ENCODE measurements at places on chromosomes 4 and X.

- DNase-seq = no peak
These were observed 22.6 kb upstream of the PHF8 start for GRCh38 chrX:54066841-54067240.

GRCh38 chrX:118521435-118521834, 25.8 kb downstream of the DOCK11 start:
- no peak for DNase-seq

GRCh38 chr4:80134936-80135701, 62.1 kb upstream of the ANTXR2 start:
- no peak for DNase-seq

DNA sequence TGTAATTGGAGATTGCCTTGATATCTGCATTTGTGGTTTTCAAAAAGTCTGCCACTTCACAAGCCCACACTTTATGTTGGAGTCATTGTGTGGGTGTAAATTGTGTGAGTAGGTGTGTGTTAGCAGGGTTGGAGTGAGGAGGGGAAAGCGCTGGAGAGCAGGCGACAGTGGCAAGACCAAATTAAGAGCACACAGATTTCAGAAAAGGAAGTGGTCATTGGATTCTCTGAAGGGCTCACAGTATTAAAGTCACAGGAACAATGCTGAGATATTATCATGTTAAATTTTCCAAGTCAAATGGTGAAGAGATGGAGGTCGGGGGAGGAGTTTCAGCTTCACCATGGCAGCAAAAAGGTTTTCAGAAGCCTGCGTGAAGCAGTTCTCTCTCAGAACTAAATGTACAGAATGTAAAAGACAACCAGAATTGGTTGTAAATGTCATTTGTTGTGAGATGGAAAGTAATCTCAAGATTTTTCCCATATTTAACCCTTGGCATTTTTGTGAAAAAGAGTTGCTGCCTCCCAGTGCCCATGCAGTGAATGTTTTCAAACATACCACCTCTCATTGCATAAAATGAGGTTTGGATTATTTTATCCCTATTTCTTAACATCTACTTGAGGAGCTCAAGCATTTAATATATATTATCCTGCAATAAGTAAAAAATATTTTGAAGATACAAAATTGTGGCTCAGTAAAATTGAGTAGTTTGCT, 265.9 kb downstream of the ZNF674 start:
- no peak for DNase-seq

DNA sequence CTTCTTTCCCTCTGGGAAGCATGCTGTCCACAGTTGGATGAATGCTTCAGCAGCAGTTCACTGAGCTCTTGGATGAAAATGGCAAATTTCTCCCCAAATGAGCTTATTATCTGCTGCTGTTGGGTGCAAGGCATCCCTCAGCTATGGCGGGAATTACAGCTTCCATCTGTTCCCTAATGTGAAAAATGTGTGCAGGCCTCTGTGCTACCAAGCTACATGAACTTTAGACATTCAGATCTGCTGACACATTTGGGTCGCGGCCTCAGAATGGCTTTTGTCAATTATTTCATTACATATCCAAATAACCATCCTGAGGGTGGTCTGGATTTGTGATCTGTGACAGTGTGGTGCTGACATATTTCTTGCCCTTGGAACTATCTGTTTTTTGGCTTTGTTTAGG, 119.5 kb upstream of the SCML1 start:
- no peak for DNase-seq

DNA sequence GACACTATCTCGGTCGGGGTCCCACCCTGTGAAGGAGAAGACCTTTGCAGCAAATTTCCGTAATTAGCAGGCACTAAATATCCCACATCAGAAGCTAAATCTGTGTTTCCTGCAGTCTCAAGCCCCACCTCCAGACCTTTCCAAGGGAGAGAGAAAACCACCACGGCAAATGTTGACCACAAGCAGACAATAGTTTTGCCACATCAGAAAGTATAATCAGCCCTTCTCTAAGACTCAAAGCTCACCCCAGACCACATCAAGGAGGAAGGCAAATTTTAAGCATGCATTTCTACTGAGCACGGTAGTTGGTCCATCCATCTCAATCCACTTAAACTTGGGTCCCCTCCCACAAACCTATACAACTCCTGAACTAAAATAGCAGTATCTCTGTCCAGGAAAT, 398.5 kb downstream of the GPM6A start:
- DNase-seq = no peak

GRCh38 chr4:5753366-5753765, 42.4 kb downstream of the EVC start:
- DNase-seq = no peak

- DNase-seq = no peak
These were observed 221.0 kb upstream of the GPRIN3 start for GRCh38 chr4:89528526-89529133.

DNA sequence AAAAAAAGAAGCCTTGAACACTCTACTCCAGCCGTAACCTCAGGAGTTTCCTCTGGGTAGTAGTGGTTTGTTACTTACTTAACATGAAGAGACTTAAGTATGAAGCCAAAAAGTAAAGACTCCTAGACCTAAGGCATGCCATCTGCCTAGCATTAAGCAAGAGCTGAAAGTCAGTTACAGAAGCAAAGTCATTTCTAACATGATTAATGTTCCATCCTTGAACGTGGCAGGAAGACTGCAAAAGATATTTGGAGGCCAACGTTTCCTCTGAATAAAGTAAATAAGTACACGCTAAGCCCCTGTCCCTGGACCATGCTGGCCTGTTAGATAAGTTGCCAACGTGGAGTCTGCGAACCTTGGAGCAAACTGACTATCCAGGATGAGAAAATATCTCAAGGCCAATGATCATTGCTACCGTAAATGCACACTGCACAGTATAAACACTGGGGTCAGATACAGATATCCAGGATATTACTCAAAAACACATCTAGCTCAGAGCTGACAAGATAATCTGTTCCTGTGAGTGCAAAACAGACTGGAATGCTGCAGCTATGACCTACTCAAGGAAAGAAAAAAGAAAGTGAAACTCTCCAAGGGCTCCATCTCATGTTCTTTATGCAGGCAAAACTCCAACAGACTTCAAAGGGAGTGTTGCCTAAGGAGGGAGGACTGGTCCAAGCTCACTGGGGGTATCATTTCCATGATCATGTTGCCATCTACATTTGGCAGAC, 255.8 kb downstream of the COL25A1 start:
- DNase-seq = no peak

- DNase-seq = no peak
These were observed 4.7 kb upstream of the FGFR3 start for GRCh38 chr4:1788254-1788973.

- no peak for DNase-seq
These were observed 119.4 kb downstream of the PSAPL1 start for GRCh38 chr4:7315286-7315685.

DNA sequence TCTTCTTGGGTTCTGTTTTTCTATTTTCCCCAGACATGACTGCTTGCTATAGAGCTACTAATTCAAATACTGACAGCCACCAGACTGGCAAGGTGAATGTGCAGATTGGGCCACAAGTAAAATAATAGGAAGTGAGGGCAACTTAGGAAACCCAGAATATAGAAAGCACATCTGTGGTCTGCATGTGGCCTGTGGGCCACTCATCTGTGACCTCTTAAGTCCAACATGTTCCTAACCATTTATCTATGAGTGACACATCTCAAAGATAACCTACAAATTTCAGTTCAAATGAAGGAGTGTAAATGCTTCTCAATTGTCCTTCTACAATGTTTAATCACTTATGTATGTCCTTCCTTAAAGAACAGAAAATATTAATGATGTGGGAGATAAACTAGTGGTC, 128.9 kb downstream of the REELD1 start:
- no peak for DNase-seq

GRCh38 chr4:185911556-185912064, 99.6 kb upstream of the SORBS2 start:
- no peak for DNase-seq

- no peak for DNase-seq
These were observed 99.7 kb upstream of the SLC7A11 start for GRCh38 chr4:138341739-138342415.

DNA sequence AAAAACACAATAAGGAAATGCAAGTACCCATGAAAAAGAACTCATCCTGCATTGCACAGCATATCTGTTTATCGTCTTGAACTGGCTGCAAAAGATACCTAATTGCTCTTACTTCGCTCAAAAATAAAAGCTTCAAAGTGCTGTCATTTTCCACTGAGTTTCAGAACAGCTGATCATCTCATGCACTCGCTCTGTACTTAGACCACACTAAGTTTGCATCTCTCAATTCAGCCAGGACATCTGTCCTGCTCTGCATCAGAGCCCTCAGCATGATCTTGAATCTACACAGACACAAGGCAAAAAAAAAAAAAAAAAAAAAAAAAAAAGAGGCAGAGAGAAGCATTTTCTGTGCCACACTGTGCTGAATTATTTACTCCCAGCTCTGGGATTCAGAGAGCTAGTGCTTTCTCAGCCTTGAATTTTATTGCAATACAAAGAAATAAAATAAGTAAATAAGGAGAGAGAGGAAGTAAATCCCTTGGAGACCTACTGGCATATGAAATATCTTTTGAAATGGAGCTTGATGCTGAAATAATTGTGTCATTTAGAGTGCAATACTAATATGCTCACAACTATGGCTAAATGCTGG, 81.3 kb downstream of the PPP1R2C start:
- no peak for DNase-seq

DNA sequence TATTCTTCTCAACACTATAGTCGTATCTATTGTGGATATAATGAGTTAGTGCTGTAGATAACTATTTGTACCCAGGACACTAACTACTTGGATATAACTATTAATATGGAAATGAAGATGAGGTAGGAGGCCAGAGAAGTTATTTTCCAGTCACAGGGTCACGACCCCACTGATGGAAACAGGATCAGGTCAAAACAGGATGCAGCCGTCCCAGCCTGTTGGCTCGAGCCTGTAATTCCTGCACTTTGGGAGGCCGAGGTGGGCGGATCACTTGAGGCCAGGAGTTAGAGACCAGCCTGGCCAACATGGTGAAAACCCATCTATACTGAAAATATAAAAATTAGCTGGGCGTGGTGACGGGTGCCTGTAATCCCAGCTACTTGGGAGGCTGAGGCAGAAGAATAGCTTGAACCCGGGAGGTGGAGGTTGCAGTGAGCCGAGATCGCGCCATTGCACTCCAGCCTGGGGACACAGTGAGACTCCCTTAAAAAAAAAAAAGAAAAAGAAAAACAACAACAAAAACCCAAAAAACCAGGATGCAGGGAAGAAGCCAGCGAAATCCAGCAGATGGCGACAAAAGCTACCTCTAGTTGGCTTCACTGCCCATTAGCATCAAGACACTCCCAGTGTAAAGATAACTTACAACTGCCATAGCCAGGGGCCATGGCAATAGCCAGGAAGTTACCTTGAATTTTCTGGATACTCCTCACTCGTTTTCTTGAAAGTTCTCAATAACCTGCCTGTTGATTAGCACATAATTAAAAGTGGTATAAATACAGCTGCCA, 37.9 kb upstream of the NKAP start:
- no peak for DNase-seq

GRCh38 chrX:133749951-133750350, 235.4 kb downstream of the GPC3 start:
- no peak for DNase-seq

- DNase-seq = no peak
These were observed 157.7 kb upstream of the PITX2 start for GRCh38 chr4:110780538-110780937.

DNA sequence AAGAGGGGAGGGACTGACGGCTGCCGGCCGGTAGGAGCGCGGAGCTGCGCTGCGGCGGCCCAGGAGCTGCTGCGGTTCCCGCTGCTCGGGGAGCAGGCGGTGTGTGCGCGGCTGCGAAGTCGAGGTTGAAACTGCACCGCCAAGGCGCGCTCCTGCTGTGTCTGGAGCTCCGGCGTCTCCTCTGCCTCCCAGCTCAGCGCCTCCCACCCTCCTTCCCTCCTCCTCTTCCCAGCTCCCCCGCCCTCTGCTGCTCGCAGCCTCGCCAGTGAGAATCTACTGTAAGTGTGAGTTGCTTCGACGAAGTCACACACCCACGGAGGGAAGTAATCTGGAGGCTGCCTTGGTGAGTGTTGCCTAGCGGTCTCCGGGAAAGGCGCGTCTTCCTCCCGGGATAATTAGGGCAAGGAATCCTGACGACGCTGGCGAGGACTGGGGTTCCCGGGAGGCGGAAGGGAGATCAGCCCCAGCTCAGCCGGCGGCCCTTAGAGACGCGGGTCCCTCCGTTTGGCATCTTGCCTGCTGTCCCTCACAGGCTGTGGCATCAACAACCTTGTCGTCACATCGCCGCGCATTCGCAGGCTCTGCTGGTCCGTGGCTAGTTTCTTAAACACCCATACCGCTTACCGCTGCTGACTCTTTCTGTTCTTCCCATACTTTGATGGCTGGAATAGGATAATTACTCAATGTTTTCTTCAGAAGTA, at the start of gene EPHA5:
Gene EPHA5 (minus strand): TSS at position 159 of the 701 bp plus-strand sequence. CDS start 747 bp downstream, outside the sequence.
- DNase-seq = no peak

DNA sequence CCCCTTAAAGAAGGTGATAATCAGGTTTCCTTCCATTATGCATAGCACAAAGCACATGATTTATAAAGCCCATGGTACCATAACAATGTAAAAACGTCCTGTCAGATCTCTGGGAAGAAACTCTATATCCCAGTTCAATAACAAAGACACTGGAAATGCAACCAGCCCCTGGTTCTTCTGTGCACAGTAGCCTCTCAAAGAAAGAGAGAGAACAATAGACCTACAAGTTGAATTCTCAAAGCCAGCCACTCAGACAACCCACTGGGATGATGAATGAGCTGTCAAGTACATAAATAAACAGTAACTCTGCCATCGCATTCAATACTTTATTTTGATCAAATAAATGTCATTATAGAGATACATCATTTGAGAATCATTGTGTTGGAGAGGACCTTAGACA, 400.1 kb upstream of the CPEB2 start:
- DNase-seq = no peak

DNA sequence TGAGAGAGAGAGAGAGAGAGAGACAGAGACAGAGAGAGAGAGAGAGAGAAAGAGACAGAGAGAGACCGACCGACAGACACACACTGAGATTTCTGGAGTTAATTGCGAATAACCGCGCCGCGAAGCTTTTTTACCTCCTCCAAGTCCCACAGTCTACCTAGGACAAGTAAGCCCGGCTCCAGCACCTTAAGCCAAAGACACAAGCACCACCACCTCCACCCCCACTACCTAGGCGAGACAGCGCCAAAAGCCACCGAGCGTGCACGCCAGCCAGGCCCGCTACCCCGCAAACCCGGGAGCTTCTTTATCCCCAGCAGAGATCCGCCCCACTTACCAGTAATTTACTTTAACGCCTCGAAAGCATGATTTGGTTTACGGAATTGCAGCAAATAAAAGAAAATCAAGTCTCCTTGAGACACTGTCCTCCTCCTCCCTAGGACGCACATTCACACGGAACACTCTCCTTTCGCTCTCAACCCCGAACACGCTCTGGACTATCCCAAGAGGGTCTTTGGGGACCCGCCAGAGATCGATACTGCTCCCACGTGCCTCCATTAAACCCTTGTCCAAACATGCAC, 649.6 kb upstream of the DIPK2B start:
- DNase-seq = peak; percentile 31

- DNase-seq = peak; percentile 14
These were observed 55.5 kb upstream of the FBXW7 start for GRCh38 chr4:152591396-152591795.
